ENCODE measurements at places on chromosomes 7 and 10.

DNA sequence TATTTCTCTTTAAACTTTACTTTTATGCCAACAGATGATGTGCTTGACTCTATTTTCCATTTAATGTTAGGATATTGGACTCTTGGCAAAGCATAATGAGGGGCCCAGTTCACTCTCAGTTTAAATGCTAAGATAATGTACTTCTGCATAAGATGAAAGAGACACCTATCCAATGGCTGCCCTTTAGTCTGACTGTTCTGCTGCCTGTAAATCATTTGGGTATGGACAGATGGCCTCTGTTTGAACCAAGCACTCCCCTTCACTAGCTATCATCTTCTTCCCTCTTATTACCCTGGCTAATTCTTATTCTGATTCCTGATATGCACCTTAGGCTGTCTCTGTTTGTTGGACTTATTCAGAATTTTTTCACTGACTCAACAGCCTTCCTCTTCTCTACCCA lies 72.1 kb downstream of the SEM1 start:
- no peak for DNase-seq

DNA sequence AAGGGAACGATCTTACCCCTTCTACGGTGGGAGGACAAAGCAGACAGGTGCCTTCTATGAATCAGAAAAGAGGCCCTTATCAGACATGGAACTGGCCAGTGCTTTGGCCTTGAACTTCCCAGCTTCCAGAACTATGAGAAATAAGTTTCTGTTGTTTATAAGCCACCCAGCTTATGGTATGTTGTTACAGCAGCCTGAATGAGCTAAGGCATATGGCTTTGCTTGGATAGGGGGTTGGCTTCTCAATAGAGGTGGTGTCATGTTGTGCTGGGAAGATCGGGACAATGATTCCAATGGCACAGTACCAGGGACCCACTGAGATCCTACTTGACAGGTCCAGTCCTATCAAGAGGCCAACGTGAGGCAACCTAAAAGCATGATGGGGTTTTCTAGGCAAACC lies 183.4 kb upstream of the BMPER start:
- no peak for DNase-seq

- no peak for DNase-seq
These were observed 230.5 kb downstream of the TCF7L2 start for GRCh38 chr10:113180401-113181154.

- DNase-seq, result no peak
These were observed 23.0 kb upstream of the SVIL start for GRCh38 chr10:29657719-29658274.

- DNase-seq, result no peak
These were observed 76.2 kb upstream of the TMEM168 start for GRCh38 chr7:112866424-112866823.

DNA sequence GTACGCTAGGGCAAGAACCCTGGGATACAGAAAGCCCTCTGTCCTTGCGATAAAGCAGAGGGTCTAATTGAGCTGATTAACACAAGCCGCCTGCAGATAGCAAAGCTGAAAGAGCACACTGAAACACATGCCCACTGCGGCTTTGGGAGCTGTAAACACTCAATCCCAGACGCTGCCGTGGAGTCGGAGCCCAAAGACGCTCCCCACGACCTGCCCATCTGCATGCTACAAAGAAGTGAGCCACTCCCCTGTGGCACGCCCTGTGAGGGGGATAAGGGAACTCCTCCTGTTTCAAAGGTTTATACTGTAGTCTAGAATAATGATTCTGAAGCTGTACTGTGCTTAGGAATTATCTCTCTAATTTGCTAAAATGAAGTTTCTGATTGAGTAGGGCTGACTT lies 985.6 kb upstream of the GHITM start:
- DNase-seq, result no peak
